ENCODE measurements at places on chromosomes 1 and 21.
A peak's percentile ranks its signal among the peaks of the same experiment; 100 is the strongest.

DNA sequence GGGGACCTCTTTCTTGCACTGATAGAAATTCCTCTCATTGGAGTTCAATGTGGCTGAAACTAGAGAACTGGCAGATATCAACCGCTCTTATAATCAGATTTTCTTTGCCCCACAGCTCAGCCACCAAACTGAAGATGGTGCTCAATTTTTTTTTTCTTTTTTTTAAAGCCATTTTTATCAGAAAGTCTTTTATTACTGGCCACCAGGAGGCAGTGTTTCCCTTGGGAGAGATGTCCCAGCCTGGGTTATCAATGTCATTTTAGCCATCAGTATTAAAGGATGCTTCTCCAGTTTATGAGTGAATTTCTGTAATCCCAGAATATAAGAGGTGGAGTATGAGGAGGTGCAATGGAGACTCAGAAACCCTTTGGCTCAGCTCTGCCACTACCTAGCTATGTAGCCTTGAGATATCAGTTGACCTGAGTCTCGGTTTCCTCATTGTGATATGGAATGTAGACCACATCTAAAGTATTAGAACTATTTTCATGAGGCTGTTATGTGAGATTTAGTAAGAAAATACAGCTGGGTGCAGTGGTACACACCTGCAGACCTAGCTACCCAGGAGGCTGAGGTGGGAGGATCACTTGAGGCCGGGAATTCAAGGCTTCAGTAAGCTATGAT lies 27.6 kb downstream of the CD244 start:
- DNase-seq = no peak

- peak; percentile 35 for DNase-seq
Measured at GRCh38 chr1:216815260-216816131, 92.3 kb upstream of the ESRRG start.

DNA sequence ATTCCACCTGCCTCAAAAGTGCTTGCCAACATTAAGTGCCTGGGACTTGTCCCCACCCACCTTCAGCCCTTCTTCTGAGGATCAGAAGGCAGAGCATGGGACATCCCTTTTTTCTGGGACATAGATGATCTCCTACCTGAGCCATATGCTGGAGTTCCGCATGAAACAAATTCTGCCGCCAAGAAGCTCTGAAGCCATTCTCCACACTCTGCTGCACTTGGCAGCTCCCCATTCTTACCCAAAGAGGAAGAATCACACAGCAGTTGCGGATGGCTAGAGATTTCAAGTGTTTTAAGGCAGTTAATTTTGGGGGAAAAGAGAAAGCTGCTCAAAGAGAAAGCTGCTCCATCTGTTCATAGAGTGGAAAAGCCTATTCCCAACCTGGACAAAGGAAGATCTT lies 197.3 kb upstream of the COA6 start:
- DNase-seq = peak; percentile 63

DNA sequence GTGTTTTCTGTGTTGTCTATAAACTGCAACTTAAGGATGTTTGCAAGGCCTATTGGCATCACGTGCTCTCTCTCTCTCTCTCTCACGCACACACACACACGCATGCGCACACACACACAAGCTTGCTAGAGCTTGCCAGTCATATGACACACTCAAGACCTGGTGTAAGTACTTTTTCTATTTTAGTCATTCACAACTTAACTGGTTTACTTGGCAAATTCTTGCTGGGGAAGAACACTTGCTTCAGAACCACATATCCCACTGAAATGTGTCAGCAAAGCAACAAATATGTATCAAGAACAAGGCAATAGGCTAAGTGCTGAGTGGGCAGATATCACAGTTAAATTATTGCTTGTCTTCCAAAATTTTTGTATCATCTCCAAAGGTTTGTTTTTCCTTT lies 107.8 kb downstream of the DISC1 start:
- no peak for DNase-seq

DNA sequence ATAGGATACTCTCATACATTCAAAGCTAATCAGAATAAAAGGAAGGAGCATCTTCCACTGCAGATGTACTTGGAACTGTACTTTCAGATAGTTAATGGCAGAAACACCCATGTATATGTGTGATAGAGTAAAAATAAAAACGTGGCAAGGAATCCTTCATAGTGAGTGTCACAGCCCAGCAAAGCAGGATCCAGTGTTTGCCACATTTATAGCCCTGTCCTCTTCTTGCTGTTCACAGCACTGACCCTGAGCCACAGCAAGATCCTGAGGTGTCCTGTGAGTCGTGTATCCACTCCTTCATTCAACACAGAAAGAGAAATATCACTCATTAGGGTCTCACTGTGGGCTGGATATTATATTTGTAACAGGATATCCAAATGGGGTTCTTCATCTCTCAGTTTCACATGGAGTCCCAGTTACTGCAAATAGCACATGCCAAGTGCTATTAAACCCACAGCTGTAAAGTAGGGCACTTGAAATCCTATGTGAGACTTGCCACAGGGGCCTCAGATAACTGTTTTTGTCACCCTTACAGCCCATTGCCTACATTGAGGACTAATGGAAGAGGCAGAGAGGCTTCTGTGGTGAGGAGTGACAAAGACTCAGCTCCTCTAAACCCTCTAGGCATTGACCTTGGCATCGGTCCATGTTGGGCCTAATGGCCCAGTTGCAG lies 41.3 kb downstream of the CYP2J2 start:
- DNase-seq = no peak

DNA sequence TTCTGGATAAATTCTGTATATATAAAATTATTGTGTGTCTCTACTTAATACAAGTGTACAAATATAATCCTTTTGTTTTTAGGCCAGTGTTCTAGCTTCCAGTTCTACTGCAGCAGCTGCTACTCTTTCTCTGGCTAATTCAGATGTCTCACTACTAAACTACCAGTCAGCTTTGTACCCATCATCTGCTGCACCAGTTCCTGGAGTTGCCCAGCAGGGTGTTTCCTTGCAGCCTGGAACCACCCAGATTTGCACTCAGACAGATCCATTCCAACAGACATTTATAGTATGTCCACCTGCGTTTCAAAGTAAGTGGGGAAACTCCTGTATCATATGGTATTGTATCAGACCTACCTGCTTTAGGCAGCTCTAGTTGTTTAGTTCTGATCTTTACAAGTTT lies 21.3 kb upstream of the OLFML3 start:
- no peak for DNase-seq

- DNase-seq = no peak
Measured at GRCh38 chr1:67987046-67987799, 63.2 kb downstream of the DIRAS3 start.

GRCh38 chr1:220666349-220666748 lies 23.8 kb upstream of the C1orf115 start:
- no peak for DNase-seq

GRCh38 chr1:37032660-37033354 lies 1.5 kb downstream of the GRIK3 start:
- no peak for DNase-seq

- no peak for DNase-seq
Measured at GRCh38 chr1:228918335-228918734, 183.1 kb downstream of the RHOU start.

- DNase-seq = no peak
Measured at GRCh38 chr1:77620273-77620672, 62.2 kb downstream of the ZZZ3 start.

- DNase-seq = no peak
Measured at GRCh38 chr1:227917081-227917950, 30.4 kb downstream of the WNT9A start.
